Effector memory CD8-positive, alpha-beta T cell (primary cell): ENCODE measurements at places on chromosomes 13 and 19.
A peak's percentile ranks its signal among the peaks of the same experiment; 100 is the strongest.

DNA sequence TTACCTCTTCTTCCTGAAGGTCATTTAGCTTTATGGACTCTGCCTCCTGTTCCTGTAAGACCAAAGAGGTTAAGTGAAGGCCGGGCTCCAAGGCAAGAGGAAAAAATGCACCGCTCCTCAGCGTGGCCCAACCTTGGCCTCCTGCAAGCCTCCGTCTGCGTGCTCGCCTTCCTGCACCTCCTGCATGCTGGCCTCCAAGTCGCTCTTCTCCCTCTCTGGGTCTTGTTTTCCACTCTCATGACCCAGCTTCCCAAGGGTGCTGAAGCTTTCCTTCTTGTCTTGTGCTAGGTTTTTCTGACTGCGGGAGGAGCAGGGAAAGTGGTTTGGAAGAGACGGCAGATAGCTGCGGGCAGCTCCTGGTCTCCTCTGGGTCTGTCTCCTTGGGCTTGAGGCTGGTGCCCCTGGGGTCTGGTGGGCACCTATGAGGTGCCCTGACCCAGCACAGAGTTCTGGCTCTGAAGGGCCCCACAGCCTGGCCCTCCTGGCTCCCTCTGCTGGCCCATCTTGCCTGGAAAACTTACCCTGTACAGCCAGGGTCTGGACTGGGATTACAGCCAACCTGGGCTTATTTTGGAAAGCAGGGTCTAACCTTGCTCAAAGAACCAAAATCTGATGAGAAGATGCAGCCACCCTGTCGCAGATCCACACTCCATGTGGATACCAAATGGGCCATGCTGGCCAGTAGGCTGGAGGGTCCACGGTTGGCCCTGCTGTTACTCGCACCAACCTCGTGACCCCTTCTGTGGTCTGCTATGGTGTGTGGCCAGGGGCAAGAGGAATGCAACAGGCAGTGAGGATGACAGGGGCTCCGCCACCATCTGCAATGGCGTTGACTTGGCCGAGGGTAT lies 5.2 kb downstream of the C13orf46 start:
- H3K27ac ChIP-seq, result no peak overlapping the region
- H3K4me1 ChIP-seq, result no peaks in the 10 kb centered on the region
- H3K36me3 ChIP-seq, result peaks cover 33% of the 10 kb centered on the region
- no peak overlapping the region for H3K4me3 ChIP-seq
- no peak for DNase-seq
- no peaks in the 10 kb centered on the region for H3K27me3 ChIP-seq

- H3K4me3 ChIP-seq, result no peak overlapping the region
- no peaks in the 10 kb centered on the region for H3K36me3 ChIP-seq
- DNase-seq, result no peak
- H3K27ac ChIP-seq, result no peak overlapping the region
- H3K4me1 ChIP-seq, result no peaks in the 10 kb centered on the region
- H3K27me3 ChIP-seq, result peaks cover 71% of the 10 kb centered on the region
These were observed 96.2 kb downstream of the COL4A2 start for GRCh38 chr13:110403315-110403714.

- H3K4me1 ChIP-seq, result no peaks in the 10 kb centered on the region
- no peaks in the 10 kb centered on the region for H3K27me3 ChIP-seq
- H3K36me3 ChIP-seq, result no peaks in the 10 kb centered on the region
- no peak overlapping the region for H3K27ac ChIP-seq
- no peak for DNase-seq
These were observed 12.8 kb downstream of the MIR17HG start for GRCh38 chr13:91360246-91360751.

- peak overlapping the region; percentile 87 for H3K27ac ChIP-seq
- peaks cover 19% of the 10 kb centered on the region for H3K4me1 ChIP-seq
- H3K27me3 ChIP-seq, result no peaks in the 10 kb centered on the region
These were observed 113.9 kb downstream of the CRYL1 start for GRCh38 chr13:20411638-20412342.

DNA sequence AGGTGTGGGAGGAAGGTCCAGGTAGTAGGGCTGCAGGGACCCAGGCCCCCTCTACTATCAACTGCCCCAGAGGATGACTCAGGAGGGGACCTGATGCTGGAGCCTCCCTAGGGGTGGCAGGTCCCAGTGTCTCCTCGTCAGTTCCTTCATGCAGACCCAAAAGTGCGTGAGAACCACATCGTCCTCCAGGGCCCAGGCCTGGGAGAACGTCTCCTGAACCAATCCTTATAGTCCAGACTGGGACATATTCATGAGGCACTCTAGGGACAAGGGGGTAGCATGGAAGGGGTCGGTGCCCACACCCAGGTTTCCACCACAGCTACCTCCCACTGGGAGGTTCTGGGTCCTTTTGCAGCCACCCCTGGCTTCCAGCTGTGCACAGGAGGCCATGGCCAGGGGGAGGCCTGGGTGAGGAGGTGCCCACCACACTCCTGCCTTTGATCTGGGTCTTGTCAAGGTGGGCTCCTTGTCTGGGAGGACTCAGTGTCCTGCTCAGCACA lies 38.0 kb upstream of the TPM4 start:
- no peak overlapping the region for H3K27ac ChIP-seq
- peaks cover 5% of the 10 kb centered on the region for H3K4me1 ChIP-seq
- H3K36me3 ChIP-seq, result no peaks in the 10 kb centered on the region
- peaks cover under 1% of the 10 kb centered on the region for H3K27me3 ChIP-seq

DNA sequence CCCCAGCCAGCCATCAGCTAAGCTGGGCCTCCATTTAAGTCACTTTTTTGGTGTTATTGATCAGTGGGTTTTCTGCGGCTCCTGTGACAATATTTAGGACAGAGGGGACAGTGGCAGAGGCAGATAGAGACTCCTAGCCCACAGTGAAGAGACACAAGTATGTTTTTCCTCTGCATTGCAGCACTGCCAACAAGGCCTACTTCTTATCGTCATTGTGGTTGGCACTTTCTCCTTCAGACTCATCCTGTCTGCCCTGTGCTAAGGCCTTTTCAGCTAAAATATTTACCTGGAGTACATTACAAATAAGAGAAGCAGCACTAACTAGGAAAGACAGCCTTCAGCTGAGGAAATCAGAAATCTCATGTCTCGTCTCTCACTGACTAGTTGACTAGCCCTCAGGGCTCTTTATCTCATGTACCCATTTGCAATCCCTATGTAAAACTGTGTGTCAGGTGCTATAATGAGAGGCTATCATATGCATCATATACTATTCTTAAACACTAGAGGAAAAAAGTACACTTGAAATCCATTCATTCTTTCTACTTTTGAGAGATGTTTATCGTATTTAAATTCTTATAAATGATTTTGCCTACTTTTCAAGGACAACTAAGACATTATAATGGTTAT lies 62.2 kb downstream of the ZAR1L start:
- H3K36me3 ChIP-seq, result no peaks in the 10 kb centered on the region
- H3K27me3 ChIP-seq, result no peaks in the 10 kb centered on the region
- no peaks in the 10 kb centered on the region for H3K4me1 ChIP-seq
- no peak for DNase-seq
- H3K4me3 ChIP-seq, result no peak overlapping the region
- peak overlapping the region; percentile 66 for H3K27ac ChIP-seq

- H3K4me1 ChIP-seq, result peaks cover 11% of the 10 kb centered on the region
- no peak overlapping the region for H3K27ac ChIP-seq
- no peak for DNase-seq
- H3K36me3 ChIP-seq, result peaks cover 37% of the 10 kb centered on the region
- no peaks in the 10 kb centered on the region for H3K27me3 ChIP-seq
These were observed 4.8 kb downstream of the COLGALT1 start for GRCh38 chr19:17560205-17560595.

- no peaks in the 10 kb centered on the region for H3K27me3 ChIP-seq
- no peak overlapping the region for H3K27ac ChIP-seq
- H3K36me3 ChIP-seq, result no peaks in the 10 kb centered on the region
- H3K4me1 ChIP-seq, result no peaks in the 10 kb centered on the region
- no peak for DNase-seq
These were observed 1073.4 kb downstream of the PCDH17 start for GRCh38 chr13:58704953-58705352.

DNA sequence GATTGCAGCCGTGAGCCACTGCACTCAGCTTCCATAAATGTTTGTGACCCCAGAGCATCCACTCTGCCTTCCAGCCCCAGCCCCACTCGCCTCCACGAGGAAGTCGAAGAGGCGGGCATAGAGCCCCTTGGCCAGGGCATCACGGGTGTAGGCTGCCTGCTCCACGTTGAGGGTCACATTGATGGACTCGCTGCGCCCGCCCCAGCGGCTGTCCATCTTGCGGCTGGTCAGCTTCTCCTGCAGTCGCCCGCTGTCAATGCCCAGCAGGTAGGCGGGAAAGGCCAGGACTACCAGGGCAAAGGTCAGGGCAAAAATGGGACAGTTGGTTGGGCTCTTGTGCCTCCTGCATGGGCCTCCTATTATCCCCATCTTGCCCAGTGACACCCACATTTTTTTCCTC lies 27.2 kb downstream of the MYO1F start:
- DNase-seq, result no peak
- H3K4me1 ChIP-seq, result peaks cover 15% of the 10 kb centered on the region
- no peak overlapping the region for H3K4me3 ChIP-seq
- H3K27ac ChIP-seq, result peak overlapping the region; percentile 35

GRCh38 chr13:41054212-41054877 lies 7.0 kb upstream of the WBP4 start:
- H3K4me1 ChIP-seq, result peaks cover 25% of the 10 kb centered on the region
- no peak overlapping the region for H3K4me3 ChIP-seq
- H3K36me3 ChIP-seq, result peaks cover 7% of the 10 kb centered on the region
- no peak overlapping the region for H3K27ac ChIP-seq
- DNase-seq, result peak; percentile 40

GRCh38 chr13:83125791-83126190 lies 756.5 kb downstream of the SLITRK1 start:
- no peaks in the 10 kb centered on the region for H3K4me1 ChIP-seq
- no peak overlapping the region for H3K4me3 ChIP-seq
- no peak for DNase-seq
- no peaks in the 10 kb centered on the region for H3K36me3 ChIP-seq
- H3K27ac ChIP-seq, result no peak overlapping the region
- H3K27me3 ChIP-seq, result no peaks in the 10 kb centered on the region
